ENCODE measurements at places on chromosomes 16 and 17.

GRCh38 chr16:75377729-75378386, 55.4 kb downstream of the CFDP1 start:
- DNase-seq: no peak

DNA sequence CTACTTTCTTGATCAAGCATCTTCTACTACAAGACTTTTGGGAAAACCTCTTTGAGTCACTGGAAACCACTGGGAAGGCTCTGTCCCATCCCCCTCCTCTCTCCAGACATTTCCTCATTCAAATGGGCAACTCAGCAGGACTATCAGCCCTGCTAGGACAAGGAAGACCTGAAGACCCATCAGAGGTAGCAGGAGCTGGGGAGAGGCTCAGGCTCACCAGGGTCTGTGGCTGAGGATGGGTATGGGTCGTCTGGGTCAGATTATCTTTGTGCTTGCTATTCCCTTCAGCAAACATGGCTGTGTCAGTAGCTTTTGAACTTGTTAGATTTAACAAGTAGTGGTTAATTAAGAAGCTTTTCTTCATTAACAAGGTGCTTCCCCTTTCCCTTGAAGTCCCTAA, 15.0 kb upstream of the NF1 start:
- no peak for DNase-seq

DNA sequence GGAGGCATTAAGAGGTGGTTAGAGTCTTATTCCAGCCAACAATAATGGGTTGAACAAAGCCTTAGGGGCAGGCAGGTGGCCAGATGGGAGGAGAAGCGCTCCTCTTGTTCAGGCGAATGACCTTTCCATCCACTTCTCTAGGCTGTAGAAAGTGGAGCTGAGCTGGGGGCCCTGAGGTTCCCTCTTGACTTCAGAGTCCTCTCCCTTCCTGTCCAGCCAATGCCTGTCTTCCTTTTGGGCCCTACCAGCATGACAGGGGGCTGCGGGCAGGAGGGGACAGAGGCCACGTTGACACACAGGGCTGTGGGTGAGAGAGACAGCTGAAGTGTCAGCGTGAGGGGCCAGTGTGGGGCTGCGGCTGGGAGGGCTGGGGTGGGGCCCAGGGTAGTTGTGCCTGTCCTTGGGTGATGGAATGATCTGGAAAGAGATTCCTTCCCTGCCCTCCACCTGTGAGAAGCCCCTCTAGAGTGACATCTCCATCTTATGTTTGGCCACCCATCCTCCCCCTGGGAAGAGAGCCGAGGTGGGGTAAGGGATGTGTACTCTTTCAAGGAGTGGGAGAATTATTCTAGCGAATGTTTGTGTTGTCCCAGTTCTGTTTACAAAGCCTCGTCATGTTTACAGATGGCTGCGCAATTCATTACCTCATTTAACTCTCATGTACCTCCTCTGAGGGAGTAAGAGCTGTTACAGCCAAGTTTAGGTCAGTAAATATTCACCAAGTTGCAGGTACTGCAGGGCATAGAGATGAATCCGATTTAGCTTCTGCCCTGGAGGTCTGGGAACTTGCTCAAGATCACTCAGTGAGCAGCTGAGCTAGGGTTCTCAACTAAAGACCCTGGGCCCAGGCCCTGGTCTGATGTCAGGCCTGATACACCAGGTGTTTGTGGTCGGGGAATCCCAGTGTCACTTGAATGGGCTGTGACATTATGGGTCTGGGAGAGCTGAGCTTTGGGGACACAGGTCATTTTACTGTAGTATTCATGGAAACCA, 3.3 kb downstream of the ERBB2 start:
- no peak for DNase-seq

DNA sequence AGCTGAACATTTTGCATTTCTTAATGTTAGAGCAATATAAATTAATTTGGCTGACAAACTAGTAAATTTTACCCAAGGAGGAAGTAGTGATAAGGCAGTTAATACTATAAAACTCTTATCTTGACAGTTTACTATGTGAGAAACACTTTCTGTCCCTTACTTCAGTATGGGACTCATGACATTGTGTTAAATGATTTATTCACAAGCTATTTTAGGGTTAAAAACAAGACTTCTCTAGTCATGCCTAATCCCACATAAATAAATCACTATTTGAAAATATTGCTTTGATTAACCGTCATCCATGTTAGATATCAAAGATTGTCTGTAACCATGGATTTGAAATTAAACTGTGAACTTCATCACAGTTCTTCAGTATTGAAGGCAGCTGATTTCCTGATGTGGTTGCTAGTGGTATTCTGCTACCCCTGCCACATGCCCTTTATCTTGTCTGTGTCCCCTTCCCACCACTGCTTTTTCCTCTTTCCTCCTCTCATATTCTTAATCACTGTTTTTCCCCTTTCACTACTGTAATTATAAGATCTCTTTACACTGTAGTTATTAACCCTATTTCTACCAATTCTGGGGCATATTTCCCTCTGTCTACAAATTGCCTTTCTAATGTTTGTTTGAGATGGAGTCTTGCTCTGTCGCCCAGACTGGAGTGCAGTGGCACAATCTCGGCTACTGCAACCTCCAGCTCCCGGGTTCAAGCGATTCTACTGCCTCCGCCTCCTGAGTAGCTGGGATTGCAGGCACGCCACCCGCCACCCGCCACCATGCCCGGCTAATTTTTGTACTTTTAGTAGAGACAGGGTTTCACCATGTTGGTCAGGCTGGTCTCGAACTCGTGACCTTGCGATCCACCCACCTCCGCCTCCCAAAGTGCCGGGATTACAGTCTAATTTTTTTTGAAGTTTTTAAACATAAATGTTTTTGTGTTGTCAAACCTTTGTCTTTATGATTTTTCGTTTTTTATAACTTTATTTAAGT, 95.6 kb downstream of the STXBP4 start:
- no peak for DNase-seq

- DNase-seq: no peak
These were observed 92.6 kb upstream of the TMEM132E start for GRCh38 chr17:34486761-34487160.

GRCh38 chr16:67393111-67393787, at the start of gene TPPP3:
Gene TPPP3, minus strand, starts transcription at chr16:67393498. Its CDS starts 2,387 bp downstream, at chr16:67391111.
- no peak for DNase-seq

DNA sequence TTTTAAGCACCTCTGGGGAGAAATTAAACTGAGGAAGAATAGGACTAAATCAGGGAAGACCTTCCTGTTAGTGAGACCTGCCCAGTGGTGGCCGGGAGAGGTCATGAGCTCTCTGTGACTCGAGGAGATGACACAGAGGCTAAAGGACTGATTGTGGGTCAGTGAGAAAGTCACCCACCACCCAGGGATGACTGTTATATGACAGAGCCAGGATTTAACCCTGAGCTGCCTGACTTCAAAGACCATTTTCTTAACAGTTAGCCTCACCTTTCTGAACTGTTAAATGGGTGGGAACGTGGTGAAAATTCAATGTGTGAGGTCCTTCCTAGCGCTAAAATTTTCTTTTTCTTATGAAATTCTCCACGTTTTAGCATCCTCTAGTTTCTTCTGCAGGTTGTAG, 72.5 kb downstream of the WSB1 start:
- DNase-seq: no peak

DNA sequence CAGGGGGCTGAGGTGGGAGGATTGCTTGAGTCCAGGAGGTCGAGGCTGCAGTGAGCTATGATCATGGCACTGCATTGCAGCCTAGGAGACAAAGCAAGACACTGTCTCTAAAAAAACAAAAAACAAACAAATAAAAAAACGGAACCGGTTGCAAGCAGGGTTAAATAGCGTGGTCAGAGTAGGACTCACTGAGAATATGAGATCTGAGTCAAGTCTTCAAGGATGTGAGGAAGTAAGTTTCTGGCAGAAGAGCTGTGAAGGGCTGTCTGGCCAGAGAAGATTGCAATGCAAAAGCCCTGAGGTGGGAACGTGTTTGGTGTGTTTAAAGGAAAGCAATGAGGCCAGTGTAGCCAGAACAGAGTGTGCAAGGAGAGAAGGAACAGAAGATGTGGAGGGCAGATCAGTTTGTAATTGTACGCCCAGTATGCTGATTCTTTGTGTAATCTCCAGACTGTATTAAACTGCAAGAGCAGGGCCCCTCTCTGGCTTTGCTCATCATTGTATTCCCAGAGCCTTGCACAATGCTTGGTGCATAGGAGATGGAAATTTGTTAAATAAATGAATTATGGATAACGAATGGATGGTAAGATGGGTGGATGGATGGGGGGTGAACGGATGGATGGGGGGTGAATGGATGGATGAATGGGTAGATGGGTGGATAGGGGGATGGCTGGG, 6.3 kb downstream of the G6PC1 start:
- no peak for DNase-seq

- no peak for DNase-seq
These were observed 4.4 kb upstream of the NXPH3 start for GRCh38 chr17:49571283-49571682.

DNA sequence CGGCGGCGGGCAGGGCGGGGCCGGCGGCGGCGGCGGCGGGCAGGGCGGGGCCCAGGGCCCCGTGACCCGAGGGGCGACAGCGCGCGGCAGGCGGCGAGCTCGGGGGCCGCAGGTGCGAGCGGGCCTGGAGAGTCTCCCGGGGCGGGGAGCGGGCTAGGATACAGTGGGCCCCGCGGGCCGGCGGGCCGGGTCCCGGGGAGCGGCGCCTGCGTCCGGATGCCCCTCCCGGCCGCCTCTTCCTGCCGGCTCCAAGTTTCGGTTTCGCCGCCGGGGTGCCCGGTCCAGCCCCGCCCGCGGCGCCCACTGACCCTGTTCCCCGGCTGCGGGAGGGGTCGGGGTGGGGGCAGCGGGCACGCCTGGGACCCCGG, at the start of gene RNF213:
TSS of gene RNF213 (plus strand) at position 62 of the 368 bp plus-strand sequence. CDS start 2,830 bp downstream, outside the sequence.
- no peak for DNase-seq

GRCh38 chr16:63602206-63602927, 1519.5 kb downstream of the CDH11 start:
- DNase-seq: no peak

DNA sequence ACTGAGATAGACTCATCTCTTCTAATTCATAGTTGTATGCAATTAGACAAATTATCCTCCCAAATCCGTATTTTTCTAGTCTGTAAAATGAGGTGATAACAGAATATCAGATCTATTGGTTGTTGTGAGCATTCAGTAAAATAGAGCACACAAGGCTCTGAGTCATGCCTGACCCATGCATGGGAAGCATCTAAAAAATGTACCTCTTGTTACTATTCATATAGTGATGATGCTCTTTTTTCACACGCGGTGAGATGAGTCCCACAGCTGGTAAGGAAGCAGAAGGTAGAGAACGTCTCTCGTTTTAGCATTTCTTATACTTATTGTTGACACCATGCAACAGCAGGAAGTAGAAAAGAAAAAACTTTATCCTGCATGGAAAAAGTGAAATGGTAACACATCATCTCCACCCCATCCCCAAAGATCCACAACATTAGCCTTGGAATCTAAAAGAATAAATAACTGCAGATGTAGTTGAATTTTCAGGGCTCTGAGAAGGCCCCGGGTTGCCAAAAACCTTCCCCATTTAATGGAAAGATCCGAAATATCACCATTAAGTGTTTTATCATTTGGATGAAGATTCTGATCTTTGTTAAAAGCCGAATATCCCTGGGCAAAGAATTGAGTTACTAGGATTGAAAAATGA, 215.6 kb downstream of the TMEM114 start:
- no peak for DNase-seq

DNA sequence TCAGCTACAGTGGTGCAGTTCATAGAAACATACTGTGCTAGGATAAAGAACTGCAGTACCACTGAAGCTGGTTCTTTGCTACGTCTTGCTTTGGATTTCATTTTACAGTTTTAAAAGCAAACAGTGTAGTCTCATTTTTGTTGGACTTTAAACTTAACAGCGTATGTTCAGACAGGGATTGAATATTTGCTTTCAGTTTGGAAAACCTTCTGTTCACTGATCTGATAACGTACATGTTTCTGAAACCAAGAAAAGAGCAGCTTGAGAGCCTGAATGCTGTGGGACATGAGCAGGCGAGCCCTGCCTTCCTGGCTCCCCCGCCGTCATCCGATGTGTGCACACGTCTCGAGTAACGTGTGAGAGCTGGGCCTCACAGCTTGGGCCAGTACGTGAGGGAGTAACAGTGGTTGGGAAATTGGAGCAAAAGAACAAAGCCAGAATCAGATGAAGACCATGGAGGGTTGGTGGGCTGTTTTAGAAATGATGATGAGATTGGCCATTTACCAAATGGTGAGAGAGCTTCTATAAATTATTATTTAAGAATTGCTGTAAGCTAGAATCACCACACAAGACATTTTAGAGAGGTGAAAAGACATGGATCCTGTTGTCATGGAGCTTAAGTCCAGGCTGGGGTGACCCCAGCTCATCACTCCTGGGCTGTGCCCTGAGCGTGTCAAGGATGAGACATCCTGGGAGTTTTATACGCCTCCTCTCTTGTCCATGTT, 20.8 kb upstream of the CLEC18C start:
- DNase-seq: no peak

- no peak for DNase-seq
These were observed 137.0 kb downstream of the TMEM114 start for GRCh38 chr16:8453359-8453758.

DNA sequence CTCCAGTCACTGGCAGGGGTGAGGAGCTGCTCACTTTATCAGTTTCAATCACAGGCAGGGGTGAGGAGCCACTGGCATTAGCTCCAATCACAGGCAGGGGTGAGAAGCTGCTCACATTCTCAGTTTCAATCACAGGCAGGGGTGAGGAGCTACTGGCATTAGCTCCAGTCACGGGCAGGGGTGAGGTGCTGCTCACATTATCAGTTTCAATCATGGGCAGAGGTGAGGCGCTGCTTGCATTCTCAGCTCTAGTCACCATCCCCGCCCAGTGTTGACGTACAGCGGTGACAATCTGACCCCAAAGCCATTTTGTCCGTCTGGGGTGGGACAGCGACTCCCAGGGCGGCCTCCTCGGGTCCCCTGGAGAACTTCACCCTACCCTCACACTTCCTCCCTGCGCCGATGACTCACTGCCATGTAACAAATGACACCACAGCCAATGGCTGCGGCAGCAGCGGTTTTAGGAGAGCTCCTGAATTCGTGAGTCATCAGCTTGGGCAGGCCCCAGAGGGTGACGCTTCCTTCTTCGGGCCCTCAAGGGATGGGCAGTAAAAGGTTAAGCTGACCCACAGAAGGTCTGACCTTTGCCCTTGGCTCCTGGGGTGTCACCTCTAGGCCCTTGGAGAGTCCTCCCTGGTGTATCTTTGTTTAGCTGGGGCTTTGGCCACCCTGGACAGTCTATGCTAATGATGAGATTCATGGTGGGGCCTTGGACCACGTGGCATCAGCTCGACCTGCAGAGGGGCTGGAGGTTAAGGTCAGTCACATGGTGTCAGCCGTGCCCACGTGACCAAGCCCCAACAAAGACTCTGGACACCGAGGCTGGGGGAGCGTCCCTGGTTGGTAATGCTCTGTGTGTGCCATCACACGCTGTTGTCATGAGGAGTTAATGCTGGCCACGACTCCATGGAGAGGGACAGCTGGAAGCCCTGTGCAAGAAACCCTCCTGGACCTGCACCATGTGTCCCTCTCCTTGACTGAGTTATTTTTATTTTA, 171.7 kb downstream of the C16orf95 start:
- no peak for DNase-seq

- no peak for DNase-seq
These were observed 372 bp downstream of the CD300A start for GRCh38 chr17:74466828-74467184.
